Epithelial cell of proximal tubule (primary cell): ENCODE measurements at places on chromosomes 4 and X.

- no peak for DNase-seq
These were observed 62.5 kb downstream of the BANK1 start for GRCh38 chr4:101853028-101853427.

DNA sequence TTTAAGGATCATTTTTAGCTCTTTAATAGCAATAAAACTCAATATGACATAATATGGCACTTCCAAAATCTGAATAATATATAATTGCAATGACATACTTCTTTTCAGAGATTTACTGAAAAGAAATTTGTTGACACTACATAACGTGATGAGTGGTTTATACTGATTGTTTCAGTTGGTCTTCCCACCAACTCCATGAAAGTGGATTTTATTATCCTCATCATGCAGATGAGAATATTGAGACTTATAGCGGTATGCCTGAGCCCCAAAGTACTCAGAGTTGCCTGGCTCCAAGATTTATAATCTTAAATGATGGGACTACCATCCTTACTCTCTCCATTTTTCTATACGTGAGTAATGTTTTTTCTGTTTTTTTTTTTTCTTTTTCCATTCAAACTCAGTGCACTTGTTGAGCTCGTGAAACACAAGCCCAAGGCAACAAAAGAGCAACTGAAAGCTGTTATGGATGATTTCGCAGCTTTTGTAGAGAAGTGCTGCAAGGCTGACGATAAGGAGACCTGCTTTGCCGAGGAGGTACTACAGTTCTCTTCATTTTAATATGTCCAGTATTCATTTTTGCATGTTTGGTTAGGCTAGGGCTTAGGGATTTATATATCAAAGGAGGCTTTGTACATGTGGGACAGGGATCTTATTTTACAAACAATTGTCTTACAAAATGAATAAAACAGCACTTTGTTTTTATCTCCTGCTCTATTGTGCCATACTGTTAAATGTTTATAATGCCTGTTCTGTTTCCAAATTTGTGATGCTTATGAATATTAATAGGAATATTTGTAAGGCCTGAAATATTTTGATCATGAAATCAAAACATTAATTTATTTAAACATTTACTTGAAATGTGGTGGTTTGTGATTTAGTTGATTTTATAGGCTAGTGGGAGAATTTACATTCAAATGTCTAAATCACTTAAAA is 15.3 kb downstream of the ALB start:
- no peak for DNase-seq

DNA sequence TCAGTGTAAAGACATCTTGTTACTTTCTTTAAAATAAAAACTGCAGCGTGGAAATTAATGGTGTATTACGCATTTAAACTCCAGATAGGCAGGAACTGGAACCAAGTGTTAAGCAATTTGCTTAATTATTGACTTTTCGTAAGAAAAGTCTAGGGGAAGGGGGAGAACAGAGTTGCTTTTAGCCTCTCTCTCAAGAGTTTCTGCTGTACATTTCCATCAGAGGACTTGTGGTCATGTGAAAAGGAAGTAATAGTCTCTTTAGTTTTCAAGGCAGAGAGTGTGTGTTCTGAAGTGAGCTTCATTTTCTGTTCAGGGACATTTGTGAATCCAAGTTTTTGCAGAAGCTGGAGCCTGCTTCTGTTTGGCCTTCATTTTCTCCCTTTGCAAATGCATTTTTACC is 127.2 kb downstream of the UBE2K start:
- DNase-seq: peak; percentile 60

- no peak for DNase-seq
These were observed 204.9 kb downstream of the EVC2 start for GRCh38 chr4:5503336-5503936.

GRCh38 chr4:184889666-184890335 is 64.0 kb upstream of the ACSL1 start:
- DNase-seq: no peak

GRCh38 chrX:20221902-20222301 is 44.8 kb downstream of the RPS6KA3 start:
- DNase-seq: no peak
